ENCODE measurements at places on chromosomes 12 and 14.

DNA sequence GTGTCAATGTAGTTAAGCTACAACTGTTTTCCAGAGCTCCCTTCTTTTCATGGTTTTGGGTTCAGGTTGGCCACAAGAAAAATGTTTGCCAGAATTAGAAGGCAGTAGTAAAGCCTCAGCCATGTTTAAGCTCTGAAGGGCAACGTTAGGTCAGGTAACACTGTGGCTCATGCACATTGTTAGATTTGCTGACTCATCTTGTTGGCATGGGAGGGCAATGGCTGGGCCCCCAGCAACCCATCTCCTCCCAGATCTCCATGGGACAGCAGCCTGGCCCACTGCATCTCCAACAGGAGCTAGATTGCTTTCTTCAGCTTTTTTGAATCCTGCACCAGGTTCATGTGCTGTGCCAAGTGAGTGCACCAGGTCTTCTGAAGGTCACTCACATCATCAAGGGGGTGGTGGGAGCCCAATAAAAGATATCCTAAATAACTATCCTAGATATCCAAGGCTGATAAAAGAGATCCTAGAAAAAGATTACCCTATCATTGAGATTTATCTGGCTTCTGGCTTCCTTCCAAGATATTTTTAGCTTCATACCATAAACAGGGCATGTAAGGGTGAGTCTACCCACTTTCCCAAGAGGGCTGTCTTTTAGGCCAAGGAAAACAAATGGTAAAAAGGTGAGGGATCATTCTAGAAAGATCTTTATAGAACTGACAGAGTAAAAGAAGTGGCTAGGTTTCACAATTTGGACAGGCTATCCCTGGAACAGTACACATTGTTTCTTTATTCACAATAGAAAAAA, 28.9 kb downstream of the PTGER2 start:
- no peak overlapping the region for H3K4me3 ChIP-seq
- H3K36me3 ChIP-seq, result no peaks in the 10 kb centered on the region
- DNase-seq, result no peak
- H3K27ac ChIP-seq, result no peak overlapping the region
- no peaks in the 10 kb centered on the region for H3K4me1 ChIP-seq

GRCh38 chr12:115672506-115673080, 604.9 kb downstream of the MED13L start:
- H3K4me3 ChIP-seq, result no peak overlapping the region
- H3K27me3 ChIP-seq, result no peaks in the 10 kb centered on the region
- DNase-seq, result no peak
- no peaks in the 10 kb centered on the region for H3K4me1 ChIP-seq

GRCh38 chr12:129909051-129910020, 5.5 kb upstream of the TMEM132D start:
- H3K4me1 ChIP-seq, result no peaks in the 10 kb centered on the region
- no peak overlapping the region for H3K4me3 ChIP-seq
- DNase-seq, result no peak
- H3K27me3 ChIP-seq, result peaks cover 49% of the 10 kb centered on the region
- no peaks in the 10 kb centered on the region for H3K36me3 ChIP-seq

DNA sequence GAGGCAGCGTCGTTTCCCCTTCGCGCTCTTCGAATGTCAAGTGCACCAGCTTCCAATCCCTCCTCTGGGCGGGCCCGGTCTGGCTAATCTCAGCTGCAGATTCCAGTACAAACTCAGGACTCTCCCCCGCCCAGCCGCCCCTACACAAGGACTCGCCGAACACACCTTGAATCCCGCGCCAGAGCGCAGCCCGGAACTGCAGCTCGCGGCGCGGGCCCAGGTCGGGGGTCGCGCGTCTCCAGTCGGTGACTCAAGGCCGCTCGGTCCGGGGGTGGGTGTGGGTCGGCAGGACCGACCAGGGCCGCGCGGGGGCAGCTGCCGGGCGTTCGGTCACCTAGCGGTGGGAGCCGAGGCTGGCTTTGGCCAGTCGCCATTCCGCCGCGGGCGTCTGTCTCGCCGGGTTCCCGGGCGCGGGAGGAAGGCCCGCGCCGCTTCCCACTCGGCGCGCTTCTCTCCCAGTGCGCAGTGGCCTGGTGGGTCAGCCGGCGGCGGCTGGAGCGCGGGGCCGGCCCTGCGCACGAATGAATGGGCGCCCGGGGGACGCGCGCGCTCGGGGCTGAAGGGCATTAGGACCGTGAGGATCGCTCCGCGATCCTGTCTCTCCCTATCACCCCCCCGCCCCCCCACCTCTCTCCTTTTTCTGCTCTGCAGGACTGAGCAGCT, at the start of gene GALNT16:
GALNT16 (plus strand) TSS at position 632 of the 663 bp plus-strand sequence. CDS start 133 bp downstream, outside the sequence.
- H3K27ac ChIP-seq, result no peak within 1 kb of the TSS
- peaks cover 88% of the 10 kb centered on the region for H3K27me3 ChIP-seq
- DNase-seq, result no peak
- no peaks in the 10 kb centered on the region for H3K36me3 ChIP-seq
- H3K4me3 ChIP-seq, result peak within 1 kb of the TSS; percentile 72
- H3K4me1 ChIP-seq, result peaks cover 26% of the 10 kb centered on the region

DNA sequence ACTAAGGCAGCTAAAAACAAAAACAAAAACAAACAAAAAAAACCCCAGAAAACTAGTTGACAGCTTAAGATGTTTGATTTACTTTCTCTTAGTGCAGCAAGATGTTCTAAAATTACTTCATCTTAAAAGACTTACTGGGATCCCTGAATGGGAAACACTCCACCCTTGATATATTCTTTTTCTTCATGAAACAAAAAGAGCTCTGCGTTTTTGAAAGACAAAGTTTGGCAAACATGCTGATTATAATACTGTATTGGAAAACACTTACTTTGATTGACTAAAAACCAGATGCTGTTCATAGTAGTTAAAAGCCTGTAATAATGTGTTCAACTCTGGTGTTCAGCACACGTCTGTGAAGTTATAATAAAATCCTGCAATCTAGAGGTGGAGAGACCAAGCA, 136.8 kb downstream of the SRGAP1 start:
- no peaks in the 10 kb centered on the region for H3K4me1 ChIP-seq
- H3K36me3 ChIP-seq, result no peaks in the 10 kb centered on the region
- no peak overlapping the region for H3K4me3 ChIP-seq
- H3K27me3 ChIP-seq, result no peaks in the 10 kb centered on the region
- no peak overlapping the region for H3K27ac ChIP-seq

- no peaks in the 10 kb centered on the region for H3K27me3 ChIP-seq
- DNase-seq, result no peak
- H3K4me1 ChIP-seq, result peaks cover 18% of the 10 kb centered on the region
- H3K27ac ChIP-seq, result peak overlapping the region; percentile 23
Observed at GRCh38 chr14:58280954-58281787, 17.2 kb upstream of the ARID4A start.

- peak overlapping the region; percentile 51 for H3K27ac ChIP-seq
- H3K36me3 ChIP-seq, result no peaks in the 10 kb centered on the region
- DNase-seq, result no peak
- H3K4me1 ChIP-seq, result peaks cover 40% of the 10 kb centered on the region
Observed at GRCh38 chr12:116520801-116521471, 38.2 kb upstream of the MAP1LC3B2 start.

- H3K4me3 ChIP-seq, result no peak overlapping the region
- H3K27me3 ChIP-seq, result no peaks in the 10 kb centered on the region
- no peaks in the 10 kb centered on the region for H3K36me3 ChIP-seq
- H3K27ac ChIP-seq, result peak overlapping the region; percentile 71
- no peaks in the 10 kb centered on the region for H3K4me1 ChIP-seq
Observed at GRCh38 chr12:62703011-62703380, 232.0 kb downstream of the PPM1H start.

DNA sequence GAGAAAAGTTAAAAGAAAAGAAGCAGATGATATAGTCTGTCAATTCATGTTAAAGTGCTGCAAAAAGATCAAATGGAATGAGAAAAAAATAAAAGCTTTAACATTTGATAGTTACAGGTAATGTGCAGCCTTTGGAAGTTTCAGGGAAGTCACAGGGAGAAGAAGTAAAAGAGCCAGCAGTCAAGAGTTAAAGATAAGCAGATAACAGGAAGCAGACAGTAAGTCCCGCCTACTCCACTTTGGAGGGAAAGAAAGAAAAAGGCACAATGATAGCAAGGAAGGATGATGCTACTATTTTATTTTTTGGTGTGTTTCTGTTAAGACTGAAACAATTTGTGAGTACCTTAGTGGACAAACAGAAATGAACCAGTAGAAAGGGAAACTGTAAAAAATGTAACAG, 111.1 kb upstream of the KRR1 start:
- no peak overlapping the region for H3K27ac ChIP-seq
- no peaks in the 10 kb centered on the region for H3K4me1 ChIP-seq
- H3K36me3 ChIP-seq, result no peaks in the 10 kb centered on the region
- H3K4me3 ChIP-seq, result no peak overlapping the region
- DNase-seq, result no peak

- H3K4me3 ChIP-seq, result no peak overlapping the region
- no peak for DNase-seq
- no peaks in the 10 kb centered on the region for H3K36me3 ChIP-seq
- H3K27me3 ChIP-seq, result no peaks in the 10 kb centered on the region
Observed at GRCh38 chr14:65169351-65169750, 67.0 kb upstream of the MAX start.

DNA sequence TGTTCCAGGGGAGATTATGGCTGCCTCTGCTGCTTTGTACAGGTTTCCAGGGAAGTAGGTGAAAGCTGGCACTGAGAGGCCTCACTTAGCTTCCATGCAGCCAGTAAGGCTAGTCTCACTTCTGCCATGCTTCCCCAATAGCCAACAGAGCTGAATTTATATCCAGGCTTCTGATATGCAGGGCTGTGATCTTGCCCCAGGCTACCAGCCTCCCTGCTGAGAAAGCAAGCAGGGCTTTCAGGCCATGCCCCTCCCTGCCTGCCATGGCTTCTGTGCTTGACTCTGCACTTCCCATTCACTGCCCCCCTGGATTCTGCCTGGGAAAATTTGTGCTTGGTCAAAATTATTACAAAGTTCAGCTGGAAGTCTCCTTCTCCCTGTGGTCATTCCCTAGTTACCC, 302.1 kb upstream of the FBXO33 start:
- no peak for DNase-seq
- H3K27me3 ChIP-seq, result no peaks in the 10 kb centered on the region
- H3K36me3 ChIP-seq, result no peaks in the 10 kb centered on the region
- no peaks in the 10 kb centered on the region for H3K4me1 ChIP-seq
- H3K27ac ChIP-seq, result no peak overlapping the region

DNA sequence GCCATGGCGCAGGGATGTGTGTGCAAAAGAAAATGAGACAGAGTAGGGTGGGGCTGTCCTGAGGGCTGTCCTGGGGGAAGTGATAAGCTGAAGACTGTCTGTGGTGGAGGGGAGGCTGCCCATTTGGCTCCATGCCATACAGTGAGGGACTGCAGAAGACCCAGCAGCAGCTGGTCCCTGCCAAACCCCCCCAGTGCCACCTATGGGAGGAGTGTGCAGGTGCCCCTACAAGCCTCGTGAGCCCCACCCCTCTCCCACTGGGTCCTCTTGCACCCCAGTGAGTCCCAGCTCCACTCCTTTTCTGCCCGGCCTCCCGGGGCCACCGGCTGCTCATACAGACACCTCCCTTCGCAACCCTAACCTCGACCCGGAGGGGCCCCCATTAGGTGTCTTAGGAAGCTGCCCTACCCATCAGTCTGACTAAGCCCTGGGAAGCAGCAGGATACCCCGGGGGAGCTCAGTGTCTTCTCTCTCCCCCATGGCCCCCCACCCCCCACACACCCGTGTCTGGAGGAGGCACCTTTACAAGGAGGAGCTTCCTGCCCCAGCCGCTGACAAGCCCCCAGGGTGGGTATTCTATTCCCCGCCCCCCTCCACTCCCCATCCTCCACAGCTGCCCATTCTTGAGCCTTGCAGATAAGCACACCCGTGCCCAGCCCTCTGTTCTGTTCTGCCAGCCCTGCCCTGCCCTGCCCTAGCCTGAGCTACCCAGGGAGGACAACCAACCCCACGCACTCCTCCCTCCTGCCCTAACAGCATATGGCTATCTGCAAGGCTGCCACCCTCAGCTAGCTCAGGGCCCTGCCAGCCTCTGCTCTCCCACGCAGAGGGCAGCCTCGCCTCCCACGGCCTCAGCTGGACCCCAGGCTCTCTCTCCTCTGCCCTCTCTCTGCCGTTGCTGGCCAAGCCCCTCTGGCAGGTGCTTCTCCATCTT, 41.9 kb downstream of the SLC6A12 start:
- peaks cover 10% of the 10 kb centered on the region for H3K4me1 ChIP-seq
- DNase-seq, result no peak
- peaks cover 63% of the 10 kb centered on the region for H3K27me3 ChIP-seq

DNA sequence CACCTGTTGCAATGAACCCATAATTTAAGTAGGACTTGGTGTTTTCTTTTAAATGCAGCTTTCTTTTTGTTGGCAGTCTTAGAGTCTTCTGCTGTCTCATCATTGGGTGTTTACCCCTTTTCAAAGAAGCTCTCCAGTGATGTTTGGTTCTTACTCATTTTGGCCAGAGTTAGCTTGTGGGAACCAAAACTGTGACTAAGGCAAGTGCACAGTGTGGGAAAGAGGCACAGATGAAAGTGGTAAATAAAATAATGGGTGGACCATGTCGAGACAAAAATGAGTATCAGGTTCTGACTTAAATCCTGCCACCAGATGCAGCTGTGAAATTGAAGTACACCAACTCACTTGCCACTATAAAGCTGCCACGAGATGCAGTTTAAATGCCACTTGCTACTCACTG, 615.4 kb upstream of the MIS18BP1 start:
- no peaks in the 10 kb centered on the region for H3K36me3 ChIP-seq
- no peak overlapping the region for H3K4me3 ChIP-seq
- no peak overlapping the region for H3K27ac ChIP-seq
- H3K27me3 ChIP-seq, result no peaks in the 10 kb centered on the region
- no peak for DNase-seq

DNA sequence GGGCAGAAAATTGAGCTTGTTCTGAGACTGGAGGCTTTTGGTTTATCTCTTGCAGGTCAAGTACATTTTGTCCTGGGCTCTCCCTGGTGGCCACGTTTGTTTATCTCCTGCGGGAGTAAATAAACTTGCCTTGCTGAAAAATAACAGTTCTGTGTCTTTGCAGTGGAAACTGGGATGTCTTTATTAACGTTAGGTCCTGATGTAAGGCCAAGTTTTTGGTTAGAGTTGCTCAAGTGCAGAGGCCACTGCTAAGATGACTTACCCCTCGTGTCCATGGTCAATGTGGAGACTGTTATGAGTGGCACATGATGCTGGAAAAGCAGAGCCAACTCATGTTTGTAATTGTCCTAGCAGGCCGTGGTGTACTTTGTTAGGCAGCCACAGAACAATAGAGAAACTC, 3.8 kb downstream of the PTPN11 start:
- DNase-seq, result no peak
- H3K36me3 ChIP-seq, result peaks cover 11% of the 10 kb centered on the region
- peaks cover 24% of the 10 kb centered on the region for H3K4me1 ChIP-seq
- H3K4me3 ChIP-seq, result no peak overlapping the region
- H3K27ac ChIP-seq, result peak overlapping the region; percentile 34

GRCh38 chr12:48615681-48616080, 45.8 kb upstream of the LALBA start:
- no peaks in the 10 kb centered on the region for H3K36me3 ChIP-seq
- H3K4me1 ChIP-seq, result no peaks in the 10 kb centered on the region
- H3K4me3 ChIP-seq, result no peak overlapping the region
- no peak for DNase-seq
- no peak overlapping the region for H3K27ac ChIP-seq

DNA sequence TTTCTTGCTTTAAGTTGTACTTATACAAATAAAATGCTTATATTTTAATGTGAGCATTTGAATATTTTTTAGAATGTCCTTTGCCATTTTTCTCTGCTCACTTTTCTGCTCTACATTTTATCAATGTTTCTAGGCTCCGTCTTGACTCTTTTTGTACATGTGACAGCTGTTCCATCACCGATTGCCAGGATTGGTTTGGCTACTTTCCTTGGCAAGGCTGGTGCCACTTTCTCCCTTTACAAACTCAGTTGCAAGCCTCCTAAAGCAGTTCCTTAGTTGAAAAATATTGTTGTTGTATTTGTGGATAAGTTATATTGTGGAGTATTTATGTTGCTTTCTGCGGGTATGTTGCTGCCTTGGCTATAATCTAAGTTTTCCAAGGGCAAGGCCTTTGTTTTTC, 63.4 kb downstream of the DACT1 start:
- no peak overlapping the region for H3K27ac ChIP-seq
- H3K4me1 ChIP-seq, result no peaks in the 10 kb centered on the region
- no peaks in the 10 kb centered on the region for H3K27me3 ChIP-seq
- DNase-seq, result no peak
- H3K36me3 ChIP-seq, result no peaks in the 10 kb centered on the region
